ENCODE measurements at places on chromosomes 6 and 20.

DNA sequence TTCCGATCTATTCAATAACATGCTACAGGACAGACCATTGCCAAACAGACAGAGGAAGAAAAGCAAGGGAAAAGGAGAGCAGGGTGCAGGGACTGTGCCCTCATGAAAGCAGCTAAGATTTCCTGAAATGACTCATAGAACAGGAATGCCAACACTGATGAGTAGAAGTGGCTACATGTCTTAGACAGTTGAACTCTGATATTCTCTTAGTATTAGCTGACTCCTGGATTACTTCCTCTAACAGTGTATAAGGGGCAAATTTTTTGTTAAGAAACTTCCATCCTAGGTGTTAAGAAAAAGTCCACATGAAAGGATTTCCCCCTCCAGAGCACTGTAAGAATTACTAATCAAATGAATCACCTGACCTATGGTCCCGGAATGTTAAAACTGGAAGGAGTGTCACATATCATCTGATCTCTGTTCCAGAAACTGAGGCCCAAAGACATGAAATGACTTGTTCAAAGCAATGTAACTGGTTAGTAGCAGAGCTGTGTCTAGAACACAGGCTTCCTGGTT, 224.9 kb downstream of the IBTK start:
- DNase-seq, result no peak

DNA sequence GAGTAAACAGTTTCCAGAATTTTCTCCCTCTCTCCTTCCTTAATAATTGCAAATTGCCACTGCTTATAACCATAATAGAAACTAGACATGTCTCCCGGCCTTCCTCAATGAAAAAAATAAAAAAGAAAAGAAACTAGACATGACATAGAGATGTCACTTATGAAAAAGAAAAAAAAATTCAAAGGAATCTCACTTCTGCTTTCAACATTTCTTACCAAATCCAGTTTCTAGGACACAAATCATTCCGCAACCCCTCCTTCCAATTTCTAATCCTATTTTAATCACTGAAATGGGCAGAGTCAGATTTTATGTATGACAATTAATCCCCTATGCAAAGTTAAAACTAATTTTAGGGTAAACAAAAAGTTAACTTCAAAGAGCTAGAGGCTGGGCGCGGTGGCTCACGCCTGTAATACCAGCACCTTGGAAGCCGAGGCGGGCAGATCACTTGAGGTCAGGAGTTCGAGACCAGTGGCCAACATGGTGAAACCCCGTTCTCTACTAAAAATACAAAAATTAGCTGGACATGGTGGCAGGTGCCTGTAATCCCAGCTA, 40.1 kb upstream of the EEF1A1 start:
- DNase-seq, result no peak

- no peak for DNase-seq
These were observed 16.6 kb downstream of the DCDC2 start for GRCh38 chr6:24340998-24341938.

DNA sequence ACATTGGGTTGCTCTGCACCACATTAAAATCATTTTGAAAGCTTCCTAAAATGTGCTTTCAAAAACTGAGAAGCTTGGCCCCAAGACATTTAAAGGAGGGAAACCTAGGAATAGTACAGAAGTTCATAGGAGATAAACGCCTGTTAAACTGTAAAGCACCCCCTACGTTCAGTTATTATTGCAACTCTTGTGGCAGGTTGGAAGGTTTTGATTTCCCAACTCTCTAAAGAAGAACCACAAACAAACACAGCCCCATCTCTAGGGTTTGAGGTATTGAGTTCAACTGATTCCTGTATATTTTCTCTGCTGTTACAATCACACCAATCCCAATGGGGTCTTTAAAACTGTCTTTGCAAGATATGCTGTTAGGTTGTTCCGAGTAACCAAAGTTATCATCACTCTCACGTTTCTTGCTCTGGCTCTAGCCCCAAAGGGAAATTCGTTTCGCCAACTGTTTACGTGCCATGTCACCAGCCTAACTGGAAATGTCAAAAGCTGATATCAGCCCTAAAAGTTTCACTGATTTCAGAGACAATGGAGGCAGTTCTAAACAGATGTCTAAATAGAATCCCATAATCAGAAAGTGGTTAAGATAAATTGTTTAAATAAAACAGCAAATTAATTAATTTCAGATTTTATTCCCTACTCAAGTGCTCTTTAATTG, 12.1 kb downstream of the TFAP2A start:
- no peak for DNase-seq

DNA sequence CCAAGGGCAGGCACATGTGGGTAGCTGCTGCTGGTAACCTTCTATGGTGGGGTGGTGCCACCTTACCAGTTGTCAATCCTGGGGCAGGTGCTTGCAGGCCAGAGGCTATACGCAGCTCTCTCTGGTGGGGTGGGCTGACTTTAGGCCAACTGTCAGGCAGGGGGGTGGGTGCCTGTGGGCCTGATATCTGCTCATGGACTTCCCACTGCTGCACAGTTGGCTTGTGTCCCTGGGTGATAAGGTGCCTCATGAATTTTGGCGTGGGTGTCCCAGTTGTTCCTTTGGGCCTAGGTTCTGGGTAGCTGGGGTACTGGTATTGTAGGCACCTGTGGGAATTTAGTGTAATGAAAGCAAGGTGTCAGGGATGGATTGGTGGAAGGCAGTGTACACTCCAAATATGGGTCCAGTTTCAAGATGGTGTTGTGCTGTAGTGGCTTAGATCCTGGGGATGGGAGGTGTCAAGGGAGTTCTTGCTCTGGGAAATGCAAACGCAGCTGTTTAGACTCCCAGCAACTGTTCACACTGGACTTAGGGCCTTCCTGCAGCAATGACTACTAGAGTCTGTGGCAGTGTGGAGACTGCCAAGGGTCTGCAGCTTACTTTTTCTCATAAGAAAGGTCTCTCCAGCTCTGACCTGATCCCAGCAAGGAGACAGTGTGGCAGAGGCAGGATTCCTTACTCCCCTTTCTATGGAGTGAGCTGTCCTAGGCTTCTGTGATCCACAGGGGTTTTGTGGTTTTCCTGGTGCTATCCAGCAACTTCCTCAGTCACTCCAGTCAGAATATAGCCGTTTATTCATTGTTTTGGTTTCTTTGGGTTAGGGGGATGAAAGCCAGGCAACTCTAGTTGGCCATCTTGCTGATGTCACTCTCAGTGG, 128.2 kb downstream of the CRYBG1 start:
- DNase-seq, result no peak

GRCh38 chr6:28489366-28490204, 26.0 kb downstream of the GPX6 start:
- peak; percentile 29 for DNase-seq

- peak; percentile 93 for DNase-seq
These were observed at the start of gene SMIM26 for GRCh38 chr20:18566892-18567738. TSS of gene SMIM26 (plus strand) at chr20:18567432. CDS start at chr20:18567479, 47 bp downstream.

- no peak for DNase-seq
These were observed 67.6 kb downstream of the BLOC1S5 start for GRCh38 chr6:7996538-7997111.

DNA sequence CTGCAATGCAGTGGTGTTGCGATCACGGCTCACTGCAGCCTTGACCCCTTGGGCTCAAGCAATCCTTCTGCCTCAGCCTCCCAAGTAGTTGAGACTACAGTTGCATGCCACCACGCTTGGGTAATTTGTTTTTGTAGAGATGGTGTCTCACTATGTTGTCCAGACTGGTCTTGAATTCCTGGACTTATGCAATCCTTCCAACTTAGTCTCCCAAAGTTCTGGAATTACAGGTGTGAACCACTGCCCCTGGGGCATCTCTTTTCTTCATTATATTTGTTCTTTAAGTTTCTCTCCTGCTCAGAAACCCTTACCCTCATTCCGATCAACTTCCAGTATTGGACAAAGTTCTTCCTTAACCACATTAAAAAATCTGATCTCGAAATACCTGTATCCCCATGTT, 44.7 kb upstream of the DEK start:
- DNase-seq, result no peak

GRCh38 chr6:119147101-119148053, 68.9 kb upstream of the FAM184A start:
- DNase-seq, result peak; percentile 15

DNA sequence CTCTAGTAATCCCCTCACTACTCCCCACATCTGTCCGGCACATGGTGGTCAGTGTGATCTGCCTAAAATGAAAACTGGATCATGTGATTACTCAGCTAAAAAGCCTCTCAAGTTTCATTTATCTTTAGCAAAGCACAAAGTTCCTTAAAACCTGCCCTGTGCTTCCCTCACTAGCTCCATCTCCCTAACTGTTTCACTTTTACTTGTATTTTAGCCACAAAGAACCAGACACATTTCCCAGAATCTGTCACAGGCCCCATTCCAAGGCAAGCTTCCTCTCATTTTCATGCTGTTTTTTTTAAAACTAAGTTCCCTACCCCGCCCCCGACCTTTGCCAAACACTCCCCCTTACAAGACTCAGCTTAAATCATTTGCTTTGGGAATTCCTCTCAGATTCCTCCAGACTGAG, 8.9 kb upstream of the IGF2R start:
- no peak for DNase-seq

DNA sequence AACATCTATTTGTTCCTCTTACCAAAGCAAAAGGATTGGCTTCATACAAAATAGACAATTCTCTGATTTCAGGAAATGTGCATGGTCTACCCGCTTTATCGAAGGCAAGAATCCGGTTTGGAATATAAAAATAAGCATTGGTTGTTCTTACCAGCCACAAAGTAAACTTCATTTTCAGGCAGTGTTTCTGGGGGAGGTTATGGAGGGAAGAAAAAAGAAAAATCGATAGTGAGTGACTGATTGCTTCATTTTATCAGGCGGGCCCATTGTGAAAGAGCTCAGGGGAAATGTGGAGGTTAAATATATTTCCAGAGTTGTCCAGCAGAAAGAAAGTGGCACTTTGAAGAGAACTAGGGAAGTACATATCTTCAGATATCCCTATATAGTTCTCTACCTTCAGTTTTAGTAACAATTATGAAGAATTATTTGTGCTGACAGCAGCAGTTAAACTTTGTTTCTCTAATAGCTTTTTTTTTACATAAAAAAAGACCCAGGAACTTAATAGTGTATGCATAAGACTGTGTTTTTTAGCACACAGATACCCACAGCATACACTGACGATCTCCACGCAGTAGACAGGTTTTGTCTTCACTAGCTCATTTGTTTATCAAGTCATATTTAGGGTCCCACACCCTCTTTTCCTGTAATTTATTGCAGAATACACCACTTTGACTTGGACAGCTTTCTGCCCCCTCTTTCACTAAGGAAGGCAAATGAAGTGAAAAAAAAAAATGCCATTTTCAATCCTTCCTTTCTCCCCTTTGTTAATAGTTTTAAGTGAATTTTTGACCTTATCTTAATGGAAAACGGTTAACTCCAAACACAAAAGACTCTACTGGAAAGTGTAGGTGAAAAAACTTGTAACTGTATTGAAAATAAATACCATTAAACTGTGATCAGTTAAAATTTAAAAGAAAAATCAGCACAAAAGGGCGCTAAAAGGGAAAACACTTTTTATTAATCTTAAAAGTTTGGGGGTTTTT, 2.9 kb downstream of the POU3F2 start:
- no peak for DNase-seq

- no peak for DNase-seq
These were observed 315.4 kb downstream of the ALDH8A1 start for GRCh38 chr6:134634466-134634865.

DNA sequence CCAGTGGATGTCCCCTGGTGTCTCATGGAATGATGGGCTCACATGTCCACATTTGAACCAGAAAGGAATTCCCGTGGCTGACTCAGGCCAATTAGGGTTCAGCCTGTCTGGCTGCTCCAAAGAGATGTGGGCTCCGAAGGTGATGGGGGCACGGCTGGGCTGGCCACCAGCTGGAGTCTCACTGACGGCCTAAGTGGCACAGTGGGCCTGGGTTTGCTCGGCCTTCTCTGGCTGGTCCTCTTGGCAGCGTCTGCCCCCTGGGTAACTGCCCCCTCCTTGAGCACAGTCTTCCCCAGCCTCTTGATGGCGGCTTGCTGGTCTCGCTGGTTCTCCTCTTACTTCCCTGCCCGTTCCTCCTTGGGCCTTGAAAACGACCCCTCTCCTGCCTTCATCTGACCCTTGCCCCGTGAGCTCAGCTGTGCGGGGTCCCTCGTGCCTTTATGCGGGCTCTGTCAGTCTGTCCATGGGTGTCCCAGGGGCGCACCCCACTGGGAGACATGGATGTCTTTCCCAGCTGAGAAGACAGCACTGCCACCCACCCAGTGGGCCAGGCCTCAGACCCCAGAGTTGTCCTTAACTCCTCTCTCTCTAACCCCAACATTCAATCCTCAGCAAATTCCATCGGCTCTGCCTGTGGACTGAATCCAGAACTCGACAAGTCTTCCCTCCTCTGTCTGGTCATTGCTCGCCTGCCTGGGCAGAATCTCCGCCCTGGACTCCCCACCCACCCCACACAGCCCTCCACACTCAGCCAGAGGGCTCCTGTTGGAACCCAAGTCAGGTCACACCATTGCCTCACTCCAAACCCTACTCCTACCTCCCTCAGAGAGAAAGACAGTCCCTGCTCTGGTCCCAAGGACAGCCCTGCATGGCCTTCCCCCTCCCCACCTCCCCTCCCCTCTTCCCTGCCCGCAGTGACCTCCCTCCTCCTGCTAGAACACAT, 78.7 kb downstream of the CEBPB start:
- no peak for DNase-seq

GRCh38 chr6:119637768-119638167, 288.2 kb upstream of the MAN1A1 start:
- DNase-seq, result no peak

- DNase-seq, result no peak
These were observed 5.0 kb downstream of the MDFI start for GRCh38 chr6:41642960-41643898.

DNA sequence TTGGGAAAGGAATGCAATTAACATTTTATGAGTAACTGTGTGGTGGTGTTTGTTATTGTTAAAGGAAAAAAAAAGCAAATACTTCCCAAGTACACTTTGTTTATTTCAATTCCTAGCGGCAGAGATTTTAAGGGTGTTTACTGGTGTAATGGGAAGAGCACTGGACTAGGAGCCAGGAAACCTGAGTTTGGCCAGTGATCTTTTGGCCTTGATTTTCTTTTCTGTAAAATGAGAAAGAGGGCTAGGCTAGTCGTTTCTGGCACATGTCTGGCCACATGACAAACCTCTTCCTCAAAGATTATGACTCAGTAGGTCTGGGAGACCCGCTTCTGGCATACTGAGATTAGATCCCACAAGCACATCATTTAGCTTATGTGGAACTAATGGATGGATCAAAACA, 428.1 kb upstream of the NOX3 start:
- DNase-seq, result no peak

Data from activated CD4-positive, alpha-beta T cell treated with anti-CD3 and anti-CD28 coated beads for 4 hours (primary cell).